Stimulated activated CD8-positive, alpha-beta memory T cell treated with anti-CD3 and anti-CD28 coated beads, Interleukin-2, amount 100 ng/mL, for 1 hour (primary cell): ENCODE measurements at places on chromosomes 2 and 18.

GRCh38 chr2:234399451-234400246 lies 97.2 kb downstream of the ARL4C start:
- DNase-seq = no peak

DNA sequence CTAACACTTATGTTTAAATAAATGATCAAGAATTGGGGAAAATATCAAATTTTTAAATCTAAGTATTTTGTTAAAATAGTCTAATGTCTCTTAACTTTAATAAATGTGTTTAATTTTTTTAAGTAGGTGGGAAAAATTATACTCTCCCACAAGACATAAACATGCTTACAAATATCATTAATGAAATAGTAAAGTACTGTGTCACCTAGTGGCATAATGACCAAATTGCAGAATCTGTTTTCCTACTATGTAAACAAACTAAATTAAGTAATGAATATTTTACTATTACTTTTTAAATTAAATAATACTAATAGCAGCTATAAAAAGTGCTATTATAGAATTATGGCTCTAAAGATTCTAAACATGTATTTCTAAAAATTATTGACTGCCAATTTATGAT lies 52.0 kb upstream of the CHAC2 start:
- DNase-seq = no peak

DNA sequence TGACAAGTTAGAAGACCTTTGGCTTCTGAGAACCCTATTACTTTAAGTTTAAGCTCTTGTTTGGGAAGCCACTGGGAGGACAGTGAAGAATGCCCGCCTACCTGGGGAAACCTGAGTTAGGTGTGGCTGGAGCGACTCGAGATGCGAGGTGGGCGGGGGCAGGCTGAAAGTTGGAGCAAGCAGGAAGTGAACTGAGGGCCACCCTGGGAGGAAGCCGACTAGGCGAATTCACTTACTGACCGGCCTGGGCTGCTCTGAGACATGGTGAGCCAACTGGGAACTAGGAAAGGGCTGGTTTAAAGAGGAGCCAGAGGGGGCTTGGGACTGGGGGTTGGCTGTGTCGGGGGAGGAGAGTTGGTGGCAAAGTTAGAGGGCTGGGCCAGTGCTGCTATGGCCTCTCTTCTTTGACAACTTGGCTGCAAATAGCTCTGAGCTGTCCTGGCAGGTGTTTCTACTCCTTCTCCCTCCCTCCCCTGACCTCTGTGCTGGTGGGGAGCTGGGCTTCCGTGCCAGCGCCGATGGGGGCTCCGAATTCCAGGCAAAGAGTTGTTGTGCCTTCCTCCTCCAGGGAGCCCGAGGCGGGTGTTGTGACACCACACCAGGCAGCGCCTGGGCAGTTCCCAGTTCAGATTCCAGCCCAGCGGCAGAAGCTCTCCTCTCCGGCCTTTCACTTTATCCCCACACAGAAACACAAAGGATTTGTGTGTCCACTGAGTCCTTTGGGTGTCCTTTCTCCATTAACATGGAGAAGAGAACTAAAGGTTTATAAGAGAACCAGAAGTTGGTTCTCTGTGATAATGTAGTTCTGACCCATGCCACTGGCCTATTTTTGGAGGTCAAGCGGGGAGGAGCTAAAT lies at the start of gene VAMP8:
Gene VAMP8 (plus strand): TSS at position 201 of the 857 bp plus-strand sequence. CDS start 61 bp downstream, at position 262.
- peak; percentile 20 for DNase-seq

DNA sequence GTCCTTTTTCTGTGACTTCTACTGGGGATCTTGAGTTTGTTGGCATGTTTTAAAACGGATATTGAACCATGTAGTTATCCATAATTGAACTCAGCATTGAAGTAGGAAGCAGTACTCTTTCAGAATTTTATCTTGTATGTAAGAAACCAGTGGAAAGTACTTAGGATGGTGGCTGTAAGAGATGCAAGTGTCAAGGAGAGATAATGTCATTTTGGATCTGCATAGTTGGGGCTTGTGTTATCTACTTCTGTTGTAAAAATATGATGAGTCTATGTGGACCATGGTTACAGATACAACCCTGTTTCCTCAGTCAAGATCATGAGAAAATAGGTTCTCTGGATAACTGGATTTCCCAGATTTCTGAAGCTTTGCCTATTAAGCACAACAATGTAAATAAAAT lies 113.7 kb downstream of the NAB1 start:
- no peak for DNase-seq

DNA sequence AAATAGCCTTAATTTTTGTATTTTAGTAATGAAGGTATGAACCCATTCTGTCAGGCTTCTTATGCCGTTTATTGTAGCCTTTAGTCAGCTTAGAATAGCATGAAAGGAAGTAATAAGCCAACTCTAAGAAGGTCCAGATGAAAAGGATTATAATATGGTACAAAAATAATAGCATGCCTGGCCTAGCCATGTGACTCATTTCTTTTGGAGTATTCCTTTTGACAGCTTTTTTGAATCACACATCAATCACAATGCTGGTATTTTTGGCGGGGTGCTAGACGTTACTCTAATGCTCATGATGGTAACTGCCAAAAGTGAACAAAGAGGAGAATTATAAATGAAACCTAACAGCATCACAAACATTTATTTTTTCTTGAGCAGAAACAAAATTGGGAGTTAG lies 19.9 kb downstream of the FMNL2 start:
- DNase-seq = no peak

- DNase-seq = no peak
Observed at GRCh38 chr2:13686262-13686661, 946.3 kb upstream of the LRATD1 start.

DNA sequence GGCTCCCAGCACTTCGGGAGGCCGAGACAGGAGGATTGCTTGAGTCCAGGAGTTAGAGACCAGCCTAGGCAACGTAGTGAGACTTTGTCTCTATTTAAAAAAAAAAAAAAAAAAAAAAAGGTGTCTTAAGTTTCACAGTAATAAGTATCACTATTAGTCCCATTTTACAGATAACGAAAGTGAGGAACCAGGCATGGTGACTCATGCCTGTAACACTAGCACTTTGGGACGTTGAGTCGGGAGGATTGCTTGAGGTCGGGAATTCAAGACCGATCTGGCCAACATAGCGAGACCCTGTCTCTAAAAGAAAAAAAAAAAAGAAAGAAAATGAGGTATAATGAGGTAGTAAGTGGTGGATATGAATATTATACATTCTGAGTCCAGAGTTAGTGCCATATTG lies 2.5 kb downstream of the KCNJ13 start:
- no peak for DNase-seq

DNA sequence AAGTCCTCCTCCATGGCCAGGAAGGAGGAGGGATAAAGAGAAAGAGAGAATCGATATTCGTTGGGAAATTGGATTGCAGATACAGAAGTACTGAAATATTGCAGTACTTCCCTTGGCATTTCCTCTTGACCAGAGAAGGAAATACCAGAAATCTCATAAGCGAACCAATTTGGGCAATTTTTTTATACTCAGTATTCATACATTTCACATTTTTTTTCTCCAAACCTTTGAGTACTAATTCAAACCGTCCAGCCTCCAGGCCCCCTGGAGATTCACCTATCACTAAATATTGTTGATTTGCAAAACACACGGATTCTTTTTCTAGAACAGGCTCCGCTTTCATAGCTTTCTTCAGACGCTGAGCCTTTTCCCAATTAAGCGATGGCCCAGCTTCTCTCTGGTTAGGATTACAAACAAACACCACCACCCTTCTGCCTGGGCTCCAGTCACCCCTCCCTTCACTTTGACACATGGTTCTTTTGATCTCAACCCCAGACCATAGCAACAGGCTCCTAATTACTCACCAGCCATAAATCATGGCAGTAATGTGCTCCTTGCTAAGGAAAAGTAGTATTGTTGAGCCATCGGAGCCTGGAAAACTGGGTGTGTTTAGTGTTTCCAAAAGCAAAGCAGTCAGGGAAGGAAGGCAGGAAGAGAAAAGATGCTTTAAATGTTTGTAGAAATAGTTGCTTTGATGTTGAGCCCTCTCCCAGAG lies 138.4 kb upstream of the CCDC68 start:
- DNase-seq = no peak

DNA sequence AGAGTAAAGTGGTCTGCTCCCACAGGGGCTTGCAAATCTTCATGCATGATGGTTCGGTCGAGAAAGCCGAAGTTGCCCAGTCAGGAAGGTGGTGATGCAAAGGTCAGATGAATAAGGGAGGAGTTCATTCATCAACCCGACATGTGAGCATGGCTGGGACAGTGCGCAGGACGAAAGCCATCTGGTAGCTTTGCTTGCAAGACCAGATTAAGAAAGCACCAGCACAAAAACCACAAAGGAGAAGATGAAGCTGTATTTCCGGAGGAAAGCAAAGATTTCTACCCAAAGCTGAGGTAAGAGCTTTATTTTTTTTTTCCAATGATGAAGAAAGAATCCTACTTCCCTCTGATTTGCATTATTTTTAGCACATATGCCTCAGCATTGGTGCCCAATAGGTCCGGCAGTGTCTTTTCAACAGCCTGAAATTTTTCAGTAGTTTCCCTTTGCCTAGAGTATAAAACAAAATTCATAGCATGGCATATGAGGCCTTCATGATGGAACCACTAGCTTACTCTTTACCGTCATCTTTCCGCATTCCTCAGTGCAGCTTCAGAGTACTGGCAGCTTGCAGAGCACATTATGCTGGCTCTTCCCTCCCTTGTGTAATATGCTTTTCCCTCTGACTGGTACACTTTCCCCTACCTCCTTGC lies 112.0 kb upstream of the THOC1 start:
- DNase-seq = no peak

GRCh38 chr2:239240414-239240881 lies 160.4 kb downstream of the HDAC4 start:
- DNase-seq = no peak

GRCh38 chr2:214066862-214067261 lies 344.0 kb upstream of the VWC2L start:
- no peak for DNase-seq

DNA sequence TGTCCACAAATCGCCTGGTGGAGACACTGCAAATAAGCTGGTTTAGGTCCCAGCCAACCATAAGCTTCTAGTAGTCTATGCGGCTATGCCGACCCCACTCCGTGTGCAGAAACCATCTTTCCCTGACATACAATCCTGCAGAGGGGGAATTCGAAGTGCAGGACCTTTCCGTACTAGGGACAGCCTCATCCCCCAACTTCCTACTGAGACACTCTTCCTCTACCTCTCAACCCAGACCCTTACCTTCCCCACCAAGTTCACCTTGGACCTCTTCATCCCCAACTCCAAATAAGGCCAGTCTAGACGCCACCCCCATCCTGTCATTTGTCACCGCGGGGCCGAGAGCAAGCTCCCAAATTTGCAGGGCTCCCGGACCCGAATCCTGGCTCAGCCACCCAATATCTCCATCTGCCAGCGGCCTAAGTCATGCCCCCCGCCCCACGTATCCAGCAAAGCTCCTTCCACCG lies 496 bp downstream of the SUCLG1 start:
- DNase-seq = no peak

DNA sequence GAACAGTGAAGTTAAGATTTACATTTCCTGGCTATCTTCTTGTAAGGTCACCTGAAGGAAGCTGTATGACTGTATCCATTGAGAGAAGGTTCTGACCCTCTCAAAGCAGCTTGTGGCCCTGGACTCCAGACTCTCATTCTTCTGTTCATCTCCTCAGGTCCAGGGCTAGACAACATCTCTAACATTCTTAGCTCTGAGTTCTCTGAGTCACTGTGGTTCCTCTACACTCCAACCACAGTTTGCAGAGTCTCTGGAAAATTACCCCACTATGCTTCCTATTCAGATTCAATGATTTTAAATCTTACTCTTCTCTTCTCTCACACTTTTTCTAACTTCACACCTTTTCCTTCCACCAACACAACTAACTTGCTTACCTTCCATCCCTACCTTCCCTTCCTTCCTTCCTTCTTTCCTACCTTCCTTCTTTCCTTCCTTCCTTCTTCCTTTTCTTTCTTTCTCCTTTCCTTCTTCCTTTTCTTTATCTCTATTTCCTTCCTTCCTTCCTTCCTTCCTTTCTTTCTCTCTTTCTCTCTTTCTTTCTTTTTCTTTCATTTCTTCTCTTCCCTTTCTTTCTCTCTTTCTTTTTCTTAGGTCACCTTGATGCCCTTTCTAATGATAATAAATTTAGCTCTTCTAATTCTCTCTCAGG lies 824.3 kb upstream of the ZEB2 start:
- no peak for DNase-seq

DNA sequence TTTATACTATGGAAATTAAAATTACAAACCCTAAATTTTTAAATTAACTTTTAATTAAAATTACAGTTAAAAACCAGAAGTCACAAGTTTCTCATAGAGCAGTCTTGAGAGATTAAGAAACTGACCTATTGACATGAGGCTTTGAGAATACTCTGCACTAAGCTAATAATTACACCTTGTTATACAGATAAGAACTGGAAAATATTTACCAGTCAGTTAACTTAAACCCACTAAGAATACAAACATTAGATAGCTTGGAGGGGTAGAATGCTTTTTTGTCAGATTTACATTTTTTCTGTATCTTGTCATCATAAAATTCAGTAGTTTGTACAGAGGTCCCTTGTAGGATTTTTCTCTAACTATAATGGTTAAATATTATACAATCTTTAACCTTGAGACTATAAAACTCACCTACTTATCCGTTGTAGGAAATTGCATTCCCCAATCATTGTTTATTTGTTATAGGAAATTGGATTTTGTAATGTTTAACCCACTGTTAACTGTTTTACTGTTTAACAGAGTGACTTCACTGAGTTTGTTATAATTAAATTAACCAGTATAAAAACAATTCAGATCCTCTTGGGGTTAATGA lies 219.7 kb upstream of the PKDCC start:
- DNase-seq = no peak

DNA sequence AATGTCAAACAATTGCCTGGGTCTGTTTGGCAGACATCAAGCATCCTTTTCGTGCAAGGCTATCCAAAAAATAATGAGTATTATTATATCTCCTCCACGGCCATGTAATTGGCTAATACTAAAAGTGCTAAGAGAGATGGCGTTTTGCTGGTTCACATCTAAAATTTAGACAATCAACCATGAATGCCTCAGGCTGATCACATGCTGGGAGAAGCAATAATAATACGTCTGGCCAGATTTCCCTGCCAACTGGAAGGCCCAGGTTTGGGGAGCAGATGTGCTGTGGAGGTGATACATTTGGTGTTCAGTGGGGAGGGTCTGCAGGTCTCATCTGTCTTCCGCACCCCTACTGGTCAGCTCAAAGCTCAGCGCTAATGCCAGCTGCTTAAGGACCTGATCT lies 60.3 kb upstream of the CREB1 start:
- DNase-seq = no peak

DNA sequence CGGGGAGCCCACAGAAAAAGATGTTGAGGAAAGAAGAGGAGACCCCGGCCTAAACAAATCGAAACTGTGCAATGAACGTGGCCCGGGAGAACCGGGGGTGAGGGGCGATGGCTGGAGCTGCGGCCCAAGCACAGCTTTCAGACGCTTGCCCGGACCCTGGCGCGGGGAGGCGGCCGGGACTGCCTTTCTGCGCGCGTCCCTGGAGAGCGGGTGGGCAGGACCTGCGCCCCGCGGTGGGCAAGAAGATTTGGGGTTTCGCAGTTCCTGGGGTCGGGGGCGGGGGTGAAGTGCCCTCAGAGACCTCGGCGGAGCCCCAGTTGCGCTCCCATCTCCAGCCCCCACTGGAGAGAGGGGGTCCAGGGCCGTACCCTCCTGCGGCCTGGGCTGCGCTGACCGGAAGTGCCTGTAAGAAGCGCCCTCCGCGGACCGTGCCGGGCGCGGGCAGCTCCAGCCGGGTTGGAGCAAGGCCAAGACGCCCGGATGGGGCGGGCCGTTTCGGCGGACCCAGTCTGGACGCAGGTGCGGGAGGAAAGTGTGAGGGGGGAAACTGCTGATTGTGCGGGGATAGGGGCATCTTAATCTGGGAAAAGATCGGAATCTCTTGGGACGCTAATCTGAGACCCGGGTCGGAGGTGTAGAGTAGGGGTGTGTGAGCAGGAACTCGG lies 11.6 kb downstream of the EN1 start:
- DNase-seq = no peak
